ENCODE measurements at places on chromosomes 12 and 14. TPM values are rescaled to one million over a fixed set of nuclear protein-coding genes. Genes with fewer than 3 reads are reported as not detected.
A peak's percentile ranks its signal among the peaks of the same experiment; 100 is the strongest.

Gene NGDN
- total RNA-seq = 28.4 TPM

DNA sequence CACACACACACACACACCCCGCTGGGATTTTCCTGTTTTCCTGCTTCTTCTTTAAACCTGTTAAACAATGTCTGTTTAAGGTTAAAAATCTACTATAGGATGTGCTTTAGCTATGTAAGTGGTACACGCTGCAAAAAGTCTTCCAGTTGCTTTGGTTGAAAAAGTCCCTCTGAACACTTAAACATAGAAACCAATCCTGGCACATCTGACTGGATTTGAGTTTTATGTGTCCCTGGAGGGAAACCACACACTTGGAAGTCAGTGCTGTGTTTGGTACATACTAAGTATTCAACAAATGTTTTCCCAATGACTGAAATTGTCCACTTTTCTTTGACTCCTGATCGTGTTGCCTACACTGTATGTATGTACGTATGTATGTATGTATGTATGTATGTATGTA lies 22.0 kb downstream of the CFL2 start:
- no peak for DNase-seq

Gene EEF1AKMT3
- 7.9 TPM for total RNA-seq

- DNase-seq = no peak
Measured at GRCh38 chr14:100664841-100665510, 61.7 kb upstream of the DLK1 start.

Gene CFAP54
- 1.2 TPM for total RNA-seq

Gene CIDEB
- 10.1 TPM for total RNA-seq

DNA sequence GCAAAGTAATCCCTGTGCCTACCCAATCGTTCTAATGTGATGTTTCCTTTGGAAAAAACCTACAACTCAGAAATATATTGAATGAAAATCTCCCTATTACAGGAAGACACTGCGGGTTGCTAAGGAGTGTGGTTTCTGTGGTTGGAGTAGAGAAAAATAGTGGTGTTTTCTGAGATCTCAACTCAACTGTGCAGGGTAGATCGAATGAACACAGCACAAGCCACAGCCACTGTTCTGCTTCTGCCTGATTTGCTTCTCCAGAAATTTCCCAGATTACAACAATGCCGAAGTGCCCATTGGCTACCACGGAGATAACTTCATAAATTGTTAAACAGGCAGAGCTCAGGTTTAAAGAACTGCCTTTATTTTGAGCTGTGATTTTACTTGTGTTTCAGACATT lies 480.4 kb downstream of the DIO2 start:
- DNase-seq = no peak

- no peak for DNase-seq
Measured at GRCh38 chr14:99132821-99133635, 139.0 kb downstream of the BCL11B start.

DNA sequence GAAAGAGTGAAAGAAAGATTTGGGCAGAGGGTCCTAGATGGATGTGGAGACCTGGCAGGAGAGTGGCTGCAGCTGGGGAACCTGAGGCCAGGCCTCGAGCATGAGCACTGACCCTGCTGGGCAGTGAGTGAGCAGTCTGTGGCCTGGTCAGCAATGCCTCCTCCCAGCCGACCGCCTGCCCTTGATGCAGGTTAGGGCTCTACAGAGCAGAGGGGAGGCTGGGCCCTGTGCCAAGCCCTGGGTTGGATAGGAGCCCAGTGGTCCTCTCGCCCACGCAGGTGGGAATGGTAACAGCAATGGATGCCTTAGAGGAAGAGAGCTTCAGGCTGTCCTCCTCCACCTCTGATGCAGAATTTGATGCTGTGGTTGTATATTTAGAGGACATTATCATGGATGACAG lies 59.8 kb downstream of the RAB35 start:
- no peak for DNase-seq

Gene EFS
- 20.2 TPM for total RNA-seq

DNA sequence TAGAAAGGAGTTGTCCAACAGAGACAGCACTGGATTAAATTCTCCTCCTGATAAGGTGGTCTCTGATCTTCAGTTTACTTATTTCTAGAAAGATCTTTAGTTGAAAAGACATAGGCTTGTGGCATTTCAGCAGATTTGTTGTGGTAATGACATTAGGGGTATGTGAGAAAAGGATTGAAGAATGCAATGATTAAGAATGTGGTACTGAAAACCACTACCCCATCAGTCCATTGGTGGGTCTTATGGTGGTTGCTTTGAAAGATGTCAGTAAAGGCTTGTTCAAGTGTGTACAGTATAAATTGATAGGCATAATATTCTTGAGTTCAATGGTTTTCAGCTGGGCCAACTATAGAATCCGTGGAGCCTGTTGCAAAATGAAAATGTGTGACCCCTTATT lies 10.8 kb downstream of the PPFIBP1 start:
- DNase-seq = no peak

DNA sequence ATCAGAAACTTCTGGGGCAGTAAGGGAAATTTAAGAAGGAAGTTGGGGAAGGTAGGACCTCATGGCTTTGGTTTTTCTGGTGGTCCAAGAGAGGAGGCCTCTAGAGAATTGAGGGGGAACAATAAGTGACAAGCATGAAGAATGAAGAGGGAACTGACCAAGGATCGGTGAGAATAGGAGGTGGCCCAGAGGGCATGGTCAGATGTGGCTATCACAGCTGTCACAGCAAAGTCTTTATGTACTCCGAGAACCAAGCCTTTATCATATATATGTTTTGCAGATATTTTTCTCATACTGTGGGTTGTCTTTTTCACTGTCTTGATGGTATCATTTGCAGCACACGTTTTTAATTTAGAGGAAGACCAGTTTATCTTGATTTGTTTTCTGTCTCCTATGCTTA lies 64.3 kb downstream of the PPP2R5C start:
- DNase-seq = no peak

Gene A2M
- 831 TPM for total RNA-seq

Gene SDR9C7
- not detected for total RNA-seq

- DNase-seq = no peak
Measured at GRCh38 chr12:97936165-97936564, 473.6 kb downstream of the RMST start.

DNA sequence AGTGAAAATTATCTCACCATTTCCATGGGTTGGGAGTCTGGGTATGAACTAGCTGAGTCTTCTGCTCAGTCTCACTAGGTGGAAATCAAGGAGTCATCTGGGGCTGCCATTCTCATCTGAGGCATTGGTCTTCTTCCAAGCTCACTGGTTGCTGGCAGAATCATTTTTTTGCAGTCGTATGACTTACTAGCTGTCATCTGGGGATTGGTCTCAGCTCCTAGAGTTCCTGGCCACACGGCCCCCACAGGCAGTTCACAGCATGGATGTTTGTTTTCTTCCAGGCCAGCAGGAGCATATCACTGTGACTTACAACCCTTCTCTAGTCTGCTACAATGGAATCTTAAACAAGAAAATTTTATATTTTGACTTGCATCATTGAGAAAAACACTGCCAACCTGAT lies 18.6 kb upstream of the OR10AD1 start:
- no peak for DNase-seq

DNA sequence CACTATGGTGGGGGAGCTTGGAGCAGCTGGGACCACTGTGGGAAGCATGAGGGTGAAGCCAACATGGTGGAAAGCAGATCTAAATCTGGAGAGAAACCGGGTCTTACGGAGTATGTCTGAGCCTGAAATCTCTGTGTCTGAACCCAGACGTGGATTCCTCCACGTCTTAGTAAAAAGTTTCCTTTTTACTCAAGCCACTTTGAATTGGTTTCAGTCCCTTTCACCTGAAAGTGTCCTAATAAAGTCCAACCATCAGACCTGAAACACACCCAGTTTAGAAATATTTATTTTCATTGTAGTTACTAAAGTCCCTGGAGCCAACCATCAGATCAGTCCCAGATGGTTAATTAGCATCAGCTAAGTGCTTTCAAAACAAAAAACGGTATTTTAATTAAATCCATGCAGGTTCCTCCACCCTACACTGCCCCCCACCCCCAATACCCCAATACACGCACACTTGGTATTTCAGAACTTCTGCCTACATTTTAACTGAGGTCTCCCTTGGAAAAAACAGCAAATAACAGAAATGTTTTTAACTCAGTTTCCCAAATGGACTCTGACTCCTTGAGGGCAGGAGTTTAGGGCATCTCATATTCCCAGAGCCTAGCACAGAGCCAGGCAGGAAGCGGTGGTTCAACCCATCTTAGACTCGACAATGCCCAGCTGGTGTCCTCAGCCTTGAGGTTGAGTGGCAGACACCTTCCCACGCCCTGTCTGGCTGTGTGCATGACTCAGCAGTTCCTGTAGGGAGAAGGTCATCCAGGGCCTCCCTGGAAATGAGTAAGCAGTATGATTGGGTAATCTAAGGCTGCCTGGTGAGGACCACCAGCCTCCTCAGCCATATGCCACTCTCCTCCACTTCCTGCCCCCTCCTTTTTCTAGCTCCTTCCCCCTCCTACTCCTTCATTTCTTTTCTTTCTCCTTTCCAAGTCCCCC lies 175.8 kb downstream of the TTC8 start:
- DNase-seq = peak; percentile 82

Gene KRT72
- total RNA-seq = not detected

Gene TOX4
- total RNA-seq = 56.1 TPM

Gene GPR135
- total RNA-seq = 8.1 TPM

DNA sequence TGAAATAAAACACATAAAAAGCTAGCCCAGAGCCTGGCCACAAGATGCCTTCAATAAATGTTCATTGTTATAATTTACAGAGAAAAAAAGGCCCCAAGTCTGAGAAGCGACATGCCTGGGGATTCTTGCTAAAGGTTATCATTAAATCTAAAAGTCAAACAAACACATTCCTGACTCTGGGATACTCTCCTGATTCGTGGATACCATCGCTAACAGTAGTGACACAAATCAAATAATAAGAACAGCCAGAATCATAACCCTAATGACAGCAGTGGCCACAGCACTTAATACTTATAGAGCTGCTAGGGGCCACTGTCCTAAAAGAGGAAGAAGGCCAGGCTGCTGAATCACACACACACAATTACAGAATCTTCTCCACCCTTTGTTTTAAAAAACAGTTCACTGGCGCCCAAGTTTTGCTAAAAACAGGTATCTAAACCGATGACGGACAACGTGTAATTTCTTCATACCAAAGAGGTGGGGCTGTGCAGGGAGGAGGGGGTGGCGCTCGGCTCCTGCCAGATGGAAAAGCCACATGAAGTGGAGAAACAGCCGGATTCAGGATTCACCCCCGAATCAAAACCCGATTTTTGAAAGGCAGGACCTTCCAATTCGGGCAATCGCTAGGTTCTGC lies 1.2 kb downstream of the CLIP1 start:
- DNase-seq = no peak

- no peak for DNase-seq
Measured at GRCh38 chr12:67915335-67915851, 73.9 kb upstream of the IFNG-AS1 start.

DNA sequence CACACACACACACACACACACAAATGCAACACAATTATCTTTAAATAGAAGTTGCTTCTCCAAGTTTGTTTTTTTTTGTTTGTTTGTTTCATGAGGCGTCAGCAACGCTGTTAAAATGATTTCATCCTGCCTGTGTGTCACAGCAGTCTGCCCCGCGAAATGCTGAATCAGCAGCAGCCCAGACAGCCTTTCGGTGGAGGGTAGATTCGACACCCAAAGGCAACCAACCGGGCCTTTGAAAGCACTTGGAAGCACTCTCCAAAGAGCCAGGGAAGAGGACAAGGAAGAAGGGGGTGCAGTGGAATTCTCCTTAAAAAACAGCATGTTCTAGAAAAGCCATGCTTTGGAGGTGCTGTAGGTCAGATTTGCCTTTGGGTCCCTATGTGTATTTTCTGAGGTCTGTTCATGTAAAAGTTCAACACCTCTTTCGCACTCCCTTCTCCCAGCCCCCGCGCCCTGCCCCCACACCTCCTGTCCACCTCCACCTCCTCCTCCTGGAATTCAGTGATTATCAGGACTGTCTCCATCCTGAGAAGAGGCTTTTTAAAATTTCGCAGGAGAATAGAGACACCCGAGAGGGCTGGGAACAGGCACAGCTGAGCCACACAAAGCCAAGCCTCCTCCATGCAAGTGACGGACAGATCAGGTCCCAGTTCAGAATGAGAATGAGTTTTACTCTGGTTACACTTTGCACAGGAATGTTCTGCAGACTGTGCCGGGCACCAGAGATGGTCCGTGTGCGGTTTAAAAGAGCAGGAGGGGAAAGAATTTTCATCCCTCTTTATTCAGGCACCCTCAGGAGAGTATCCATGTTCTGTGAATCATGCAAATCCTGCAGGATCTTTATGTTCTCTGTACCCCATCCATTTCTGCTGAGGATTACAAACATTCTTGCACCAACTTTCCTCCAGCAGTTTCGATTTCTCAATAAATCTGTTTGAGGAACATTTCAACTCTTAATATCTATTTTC lies 177.9 kb downstream of the ETV6 start:
- no peak for DNase-seq

Gene TTC6
- not detected for total RNA-seq

GRCh38 chr14:72443256-72443655 lies 450.6 kb downstream of the DPF3 start:
- no peak for DNase-seq

DNA sequence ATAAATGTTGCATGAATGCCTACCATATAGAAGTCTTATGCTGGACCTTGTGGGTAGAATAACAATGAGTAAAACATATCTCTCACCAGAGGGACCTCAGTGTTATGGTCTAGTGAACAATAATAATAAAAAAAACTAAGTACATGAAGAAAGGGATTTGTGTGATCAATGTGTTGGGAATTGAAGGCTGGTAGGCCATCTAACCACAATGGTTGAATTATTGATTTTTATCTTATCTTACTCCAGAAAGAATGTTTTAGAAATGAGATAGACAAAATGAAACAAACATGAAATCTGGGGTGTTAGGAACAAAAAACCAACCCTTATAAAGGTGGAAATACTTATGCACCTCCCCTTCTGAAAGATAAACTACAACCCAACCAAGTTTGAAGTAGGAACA lies 243.9 kb upstream of the LRIG3 start:
- no peak for DNase-seq

DNA sequence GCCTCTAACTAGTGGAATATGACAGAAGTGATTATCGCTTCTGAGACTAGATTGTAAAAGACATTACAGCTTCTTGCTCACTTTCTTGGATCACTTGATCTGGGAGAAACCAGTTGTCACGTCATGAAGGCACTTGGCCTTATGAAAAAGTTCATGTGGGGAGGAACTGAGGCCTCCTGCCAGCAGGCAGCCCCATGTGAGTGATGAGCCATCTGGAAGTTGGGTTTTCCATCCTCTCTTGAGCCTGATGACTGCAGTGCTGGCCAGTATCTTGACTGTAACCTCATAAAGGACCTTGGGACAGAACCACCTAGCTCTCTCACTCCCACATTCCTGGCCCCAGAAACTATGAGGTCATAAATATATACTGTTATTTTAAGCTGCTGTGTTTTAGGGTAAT lies 28.0 kb downstream of the TTLL5 start:
- peak; percentile 86 for DNase-seq

Measured in posterior vena cava (tissue), 2 donors.